Adipocyte (in vitro differentiated cells): ENCODE measurements at places on chromosomes 2 and 18.
A peak's percentile ranks its signal among the peaks of the same experiment; 100 is the strongest.

- DNase-seq = peak; percentile 66
Observed at GRCh38 chr2:53672881-53673522, 94.6 kb upstream of the CHAC2 start.

DNA sequence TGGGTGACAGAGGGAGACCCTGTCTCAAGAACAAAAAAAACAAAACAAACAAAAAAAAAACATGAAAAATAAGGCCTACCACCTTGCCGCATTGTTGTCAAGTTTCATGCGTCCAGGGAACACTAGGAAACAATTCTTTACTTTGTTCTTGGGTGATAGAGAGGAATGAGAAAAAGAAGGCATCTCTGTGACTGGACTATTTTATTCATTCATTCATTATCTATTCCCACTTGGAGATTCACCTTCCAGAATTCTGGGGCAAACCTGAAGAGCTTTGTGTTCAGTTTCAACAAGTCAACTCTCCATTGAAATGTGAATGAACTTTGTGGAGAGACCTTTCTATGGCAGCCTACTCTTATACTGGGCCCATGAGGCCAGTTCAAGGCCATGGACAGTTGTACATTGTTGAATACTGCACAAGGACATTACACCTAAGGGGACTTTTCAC is 88.5 kb upstream of the NDUFV2 start:
- no peak for DNase-seq

DNA sequence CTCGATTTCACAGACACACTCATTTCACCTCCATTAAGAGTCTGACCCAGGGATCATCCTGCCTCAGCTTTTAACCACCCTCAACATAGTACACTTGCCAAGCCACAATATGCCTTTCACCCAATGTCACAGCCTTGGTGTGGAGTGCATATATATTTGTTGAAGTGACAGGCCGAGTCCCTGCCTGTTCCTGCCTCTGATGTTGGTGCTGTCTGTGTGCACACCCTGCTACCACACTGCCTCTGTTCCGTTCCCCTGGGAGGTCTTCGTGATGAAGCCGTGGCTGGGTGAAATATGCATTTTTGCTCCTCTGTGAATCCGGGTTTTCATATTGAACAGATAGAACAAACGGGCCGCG is 90.3 kb downstream of the RNF144A start:
- DNase-seq = no peak

- no peak for DNase-seq
Observed at GRCh38 chr2:178286636-178287035, 92.3 kb downstream of the OSBPL6 start.

DNA sequence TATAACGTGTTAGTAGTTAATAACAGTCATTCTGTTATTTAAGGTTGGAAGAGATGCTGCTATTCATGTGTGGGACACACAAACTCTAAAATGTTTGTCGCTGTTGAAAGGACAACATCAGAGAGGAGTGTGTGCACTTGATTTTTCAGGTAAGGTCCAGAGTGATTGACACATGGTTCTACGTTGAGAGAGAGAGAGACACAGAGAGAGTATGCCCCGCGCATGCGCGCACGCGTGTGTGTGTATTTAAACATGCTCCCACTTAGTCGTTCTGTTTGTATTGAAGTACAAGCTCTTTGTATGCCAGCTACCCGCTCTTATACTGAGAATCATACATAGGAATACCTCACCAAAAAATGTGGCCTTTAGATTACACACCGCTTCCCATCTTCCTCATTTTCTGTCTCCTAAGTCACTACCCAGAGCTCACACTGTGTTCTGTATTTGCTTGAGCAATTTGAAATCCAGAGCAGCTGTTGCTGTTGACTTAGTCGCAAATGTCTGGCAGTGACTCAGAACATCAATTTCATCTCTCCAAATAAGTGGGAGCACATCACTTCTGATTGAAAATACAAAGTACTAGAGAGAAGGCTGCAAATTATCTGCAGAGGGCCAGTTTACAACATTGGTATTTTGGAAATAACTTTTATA is 148.1 kb downstream of the EML6 start:
- peak; percentile 62 for DNase-seq

DNA sequence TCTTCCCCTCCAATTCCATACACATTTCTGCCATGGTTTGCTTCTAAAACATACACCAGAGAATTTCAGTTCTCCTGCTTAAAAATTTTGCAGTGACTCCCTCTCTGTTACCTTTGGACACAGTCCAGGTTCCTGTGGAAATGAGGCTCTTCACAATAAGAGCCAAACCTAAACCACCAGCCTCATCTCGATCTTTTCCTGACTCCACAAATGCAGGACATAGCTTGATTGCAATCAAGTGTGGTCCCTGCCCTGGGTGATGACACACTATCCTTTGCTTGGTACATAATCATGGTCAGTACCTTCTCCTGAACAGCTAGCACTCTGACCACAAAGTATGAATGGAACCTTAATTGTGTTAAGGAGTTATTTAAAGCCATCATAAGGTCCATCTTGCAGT is 134.9 kb upstream of the CHAC2 start:
- DNase-seq = peak; percentile 89

DNA sequence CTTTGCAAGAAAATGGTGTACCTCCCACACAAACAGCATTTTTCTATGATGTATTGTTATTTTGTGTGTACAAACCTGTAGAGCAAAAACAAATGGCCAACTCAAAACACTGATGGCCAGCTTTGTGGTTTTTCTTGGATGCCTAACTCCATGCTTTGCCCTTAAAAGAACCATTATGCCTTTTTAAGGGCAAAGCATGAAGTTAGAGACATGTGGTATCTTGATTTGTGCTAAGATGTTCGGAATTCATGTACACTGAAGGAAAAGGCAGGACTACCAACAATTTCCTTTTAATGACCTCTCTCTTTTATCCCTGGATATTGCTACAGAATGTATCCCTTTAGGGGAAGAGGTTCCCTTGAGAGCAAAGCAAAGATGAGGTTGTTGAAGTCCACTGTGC is 273.6 kb downstream of the SCG2 start:
- DNase-seq = no peak

DNA sequence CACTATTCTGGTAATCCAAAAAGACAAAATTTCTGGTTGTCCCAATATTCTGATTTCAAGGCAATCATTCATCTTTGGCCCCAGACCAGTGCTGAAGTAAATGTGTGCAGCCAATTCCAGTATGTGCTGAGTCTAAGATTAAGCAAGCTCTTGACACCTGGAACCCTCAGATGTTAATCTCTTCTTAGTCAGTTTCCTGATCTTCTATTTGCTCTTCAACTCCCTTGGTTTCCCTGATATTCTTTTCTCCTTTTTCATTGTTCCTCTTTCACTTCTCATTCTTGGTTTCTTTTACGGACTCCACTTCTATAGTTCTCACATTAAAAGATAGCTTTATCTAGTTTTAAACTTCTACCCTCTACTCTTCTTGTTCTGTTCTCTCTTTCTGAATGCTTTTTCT is 445.7 kb upstream of the FANCL start:
- no peak for DNase-seq

GRCh38 chr2:216328347-216328746 is 43.9 kb downstream of the MARCHF4 start:
- no peak for DNase-seq

DNA sequence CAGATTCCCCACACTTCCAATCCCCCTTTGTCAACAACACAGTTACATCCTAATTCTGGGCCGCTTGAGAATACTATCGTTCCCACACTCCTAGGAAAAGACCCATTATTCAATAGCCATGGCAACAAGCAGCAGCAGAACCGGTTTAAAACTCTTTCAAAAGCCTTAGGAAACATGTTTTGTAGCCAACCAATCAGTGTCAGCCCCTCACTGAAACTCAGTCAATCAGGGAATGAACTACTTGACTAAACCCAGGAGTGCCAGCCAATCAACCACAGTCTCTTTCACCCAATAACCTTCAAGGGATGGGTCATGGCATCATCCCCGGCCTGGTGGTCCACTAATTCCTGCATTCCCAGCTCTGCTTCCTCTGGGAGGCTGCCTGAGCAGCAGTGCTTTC is 204.8 kb upstream of the HS6ST1 start:
- no peak for DNase-seq

DNA sequence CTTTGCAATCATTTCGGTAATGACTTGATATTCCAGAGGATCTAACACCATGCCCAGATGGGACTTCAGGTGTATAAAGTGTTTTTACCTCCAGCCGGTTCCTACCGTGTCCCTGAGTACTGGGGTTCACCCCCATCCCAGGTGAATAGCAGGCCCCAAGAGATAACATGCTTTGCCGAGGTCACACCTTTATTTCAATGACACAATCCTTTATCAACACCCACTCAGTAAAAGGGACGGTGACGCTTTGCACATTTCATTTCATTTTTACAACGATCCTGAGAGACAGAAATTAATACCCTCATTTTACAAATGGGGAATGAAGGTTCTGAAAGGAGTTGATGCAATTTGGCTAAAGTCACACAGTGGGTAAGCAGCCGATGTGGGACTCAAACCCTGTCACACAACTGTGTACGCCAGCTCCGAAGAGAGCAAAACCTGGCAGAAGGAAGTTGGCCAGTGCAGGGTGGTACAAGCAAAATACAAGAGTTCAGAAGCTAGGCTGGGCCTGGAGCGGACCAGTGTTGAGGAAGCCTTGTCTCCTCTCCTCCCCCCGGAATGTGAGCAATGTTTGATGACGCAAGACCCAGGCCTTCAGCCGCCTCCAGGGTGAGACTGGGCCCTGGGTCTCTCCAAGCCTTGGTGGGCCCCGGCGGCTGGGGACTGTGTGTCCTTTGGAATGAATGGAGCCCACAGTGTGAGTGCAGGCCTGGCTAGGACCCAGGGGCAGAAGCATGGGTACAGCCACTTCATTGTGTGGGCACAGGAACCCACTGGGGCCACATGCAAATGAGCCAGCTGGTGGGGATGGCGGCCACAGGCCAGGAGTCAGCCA is 139.6 kb upstream of the MYCN start:
- DNase-seq = no peak

GRCh38 chr18:25453556-25454269 is 101.7 kb upstream of the ZNF521 start:
- DNase-seq = peak; percentile 42

GRCh38 chr2:206082298-206082843 is 3.6 kb downstream of the INO80D start:
- no peak for DNase-seq

DNA sequence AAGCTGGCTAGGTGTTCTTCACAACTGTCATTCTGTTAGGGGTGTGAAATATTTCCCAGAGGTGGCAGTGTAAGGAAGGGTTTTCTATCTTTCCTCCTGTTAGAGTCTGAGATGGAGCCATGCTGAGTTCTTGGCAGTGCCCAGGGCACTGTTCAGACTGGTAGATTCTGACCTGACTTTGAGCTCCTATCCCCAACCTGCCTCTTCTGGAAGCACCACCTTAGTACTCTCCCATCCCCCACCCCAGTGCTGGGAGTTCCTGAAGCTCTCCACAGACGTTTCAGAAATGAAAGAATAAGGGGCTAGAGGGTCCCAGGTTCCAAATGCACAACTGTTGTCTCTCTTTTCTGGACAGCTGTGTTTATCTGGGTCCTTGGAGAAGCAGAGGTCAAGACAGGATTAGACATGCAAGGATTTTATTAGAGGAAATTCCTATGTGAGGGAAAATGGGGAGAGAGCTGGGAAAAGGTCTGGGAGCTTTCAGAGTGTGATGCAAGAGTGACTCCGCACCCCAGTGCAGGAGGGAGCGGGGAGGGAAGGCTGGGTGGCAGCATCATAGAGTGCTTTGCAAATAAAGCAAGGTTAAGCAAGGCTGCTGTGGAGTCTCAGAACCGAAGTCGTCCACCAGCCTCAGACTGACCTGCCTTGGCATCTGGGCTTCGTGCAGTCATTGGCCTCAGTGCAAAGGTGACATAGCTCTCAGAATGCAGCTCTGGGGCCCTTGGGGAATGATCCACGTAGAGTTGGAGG is 75.5 kb downstream of the SLC4A3 start:
- no peak for DNase-seq

GRCh38 chr2:26503231-26503880 is 25.4 kb upstream of the OTOF start:
- peak; percentile 62 for DNase-seq

DNA sequence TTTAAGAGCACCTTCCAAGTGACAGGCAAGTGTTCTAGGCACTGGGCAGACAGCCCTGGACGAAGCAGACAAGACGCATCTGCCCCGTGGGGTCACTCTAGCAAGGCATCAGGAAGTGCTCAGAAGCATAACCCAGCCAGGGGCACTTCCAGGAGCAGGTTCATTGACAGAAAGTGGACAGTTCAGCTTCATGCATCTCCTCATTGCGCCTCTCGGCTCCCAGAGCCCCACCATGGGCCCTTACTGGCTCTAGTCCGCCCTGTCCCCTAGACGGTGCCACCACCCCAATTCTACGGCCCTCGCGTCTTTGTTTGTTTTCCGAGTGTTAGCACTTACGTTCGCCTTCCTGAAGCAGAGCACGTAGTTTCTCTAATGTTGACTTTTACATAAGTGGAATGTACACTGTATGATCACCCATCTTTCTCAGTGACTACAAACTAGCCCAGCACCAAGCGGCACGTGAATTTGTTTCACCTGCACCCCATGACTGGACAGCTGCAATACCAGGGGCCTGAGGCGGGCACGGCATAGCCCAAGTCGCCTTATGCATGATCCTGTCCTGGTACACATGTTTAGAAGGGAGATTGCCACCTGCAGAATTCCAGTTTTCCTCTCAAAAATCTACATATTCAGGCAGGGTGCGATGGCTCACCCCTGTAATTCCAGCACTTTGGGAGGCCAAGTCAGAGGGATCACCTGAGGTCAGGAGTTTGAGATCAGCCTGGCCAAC is 33.2 kb downstream of the SNED1 start:
- DNase-seq = no peak

DNA sequence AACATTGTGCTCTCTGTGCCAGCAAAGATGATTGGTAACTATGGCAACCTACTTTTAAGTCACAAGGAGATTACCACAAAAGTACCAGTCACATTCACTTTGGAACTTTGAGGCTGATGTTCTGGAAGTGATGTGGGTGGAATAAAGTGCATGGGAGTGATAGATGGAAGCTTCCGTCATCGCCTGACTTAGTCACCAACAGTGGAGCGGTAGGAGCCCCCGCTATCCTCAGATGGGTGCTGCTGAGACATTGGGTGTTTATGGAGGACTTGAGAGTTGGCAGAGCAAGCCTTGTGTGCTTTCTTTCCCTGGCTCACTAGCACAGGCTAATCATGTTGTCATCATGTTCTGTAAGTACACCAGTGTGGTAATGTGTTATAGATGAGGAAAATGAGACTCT is 4.6 kb downstream of the PPP1R7 start:
- no peak for DNase-seq

GRCh38 chr2:232937278-232937906 is 67.3 kb downstream of the SNORC start:
- peak; percentile 32 for DNase-seq

GRCh38 chr2:232728785-232729184 is 31.7 kb downstream of the GIGYF2 start:
- DNase-seq = no peak
